ENCODE measurements at places on chromosomes 1 and 21.

DNA sequence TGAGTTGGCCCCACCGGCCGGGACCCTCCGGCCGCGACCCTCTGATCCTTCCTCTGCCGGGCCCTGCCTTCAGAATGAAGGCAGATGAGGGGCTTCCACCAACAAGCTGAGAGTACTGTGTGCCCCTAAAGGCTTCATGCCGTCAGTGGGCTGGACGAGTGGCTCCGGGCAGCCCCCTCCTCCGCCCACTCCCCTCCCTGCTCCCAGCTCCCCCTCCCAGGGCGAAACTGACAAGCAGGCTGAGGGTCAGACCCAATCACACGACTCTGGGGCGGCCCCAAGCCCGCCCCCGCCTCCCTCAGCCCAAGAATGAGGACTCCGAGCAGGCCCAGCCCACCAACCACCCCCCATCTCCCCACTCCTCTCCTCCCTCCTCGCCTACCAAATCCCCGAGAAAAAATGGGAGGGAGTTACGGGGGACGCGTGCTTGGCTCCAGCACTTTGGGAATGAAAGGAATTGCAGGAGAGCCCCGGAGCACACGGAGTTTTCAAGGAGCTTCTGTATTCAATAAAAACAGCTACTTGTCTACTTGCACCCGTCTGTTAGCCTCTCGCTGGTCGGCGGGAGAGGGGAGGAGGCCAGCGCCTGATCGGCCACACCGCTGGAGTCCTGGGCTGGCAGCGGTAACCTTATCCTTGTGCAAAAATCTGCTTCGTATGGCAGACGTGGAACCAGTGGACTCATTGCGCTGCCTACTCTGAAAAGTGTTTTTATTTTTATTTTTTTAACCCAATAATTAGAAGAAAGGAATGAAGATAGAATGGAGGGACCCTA lies at the start of gene COL11A1:
COL11A1 (minus strand) TSS at position 147 of the 775 bp plus-strand sequence. CDS start 344 bp downstream, outside the sequence.
- DNase-seq = no peak

GRCh38 chr1:5250336-5250735 lies 595.9 kb downstream of the AJAP1 start:
- DNase-seq = no peak

- DNase-seq = no peak
Observed at GRCh38 chr1:221648201-221648600, 93.7 kb downstream of the DUSP10 start.

DNA sequence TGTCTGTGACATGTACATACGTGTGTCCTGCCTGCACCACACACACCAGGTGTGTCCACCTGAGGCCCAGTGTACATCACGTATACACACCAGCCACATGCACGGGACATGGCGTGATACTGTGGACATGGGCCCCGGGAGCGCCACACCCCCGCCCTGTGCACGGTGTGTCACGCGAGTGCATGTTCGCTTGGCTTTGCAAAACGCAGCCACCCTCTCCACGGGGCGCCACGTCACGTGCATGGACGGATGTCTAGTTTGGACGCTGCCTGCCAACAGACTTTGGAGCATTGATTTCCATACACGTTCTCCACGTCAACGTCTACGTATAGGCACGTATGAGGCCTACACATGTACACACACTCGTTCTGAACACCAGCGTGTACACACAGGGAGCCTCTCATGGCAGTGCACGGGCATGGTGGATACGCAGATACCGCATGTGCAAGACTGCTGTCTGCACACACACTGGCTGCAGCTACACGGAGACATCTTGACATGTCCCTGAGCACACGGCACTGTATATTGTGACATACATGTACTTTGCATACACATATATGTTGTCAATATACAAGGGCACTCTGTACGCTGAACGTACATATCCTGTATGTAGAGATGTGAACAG lies 2.7 kb downstream of the TMEM240 start:
- DNase-seq = no peak

DNA sequence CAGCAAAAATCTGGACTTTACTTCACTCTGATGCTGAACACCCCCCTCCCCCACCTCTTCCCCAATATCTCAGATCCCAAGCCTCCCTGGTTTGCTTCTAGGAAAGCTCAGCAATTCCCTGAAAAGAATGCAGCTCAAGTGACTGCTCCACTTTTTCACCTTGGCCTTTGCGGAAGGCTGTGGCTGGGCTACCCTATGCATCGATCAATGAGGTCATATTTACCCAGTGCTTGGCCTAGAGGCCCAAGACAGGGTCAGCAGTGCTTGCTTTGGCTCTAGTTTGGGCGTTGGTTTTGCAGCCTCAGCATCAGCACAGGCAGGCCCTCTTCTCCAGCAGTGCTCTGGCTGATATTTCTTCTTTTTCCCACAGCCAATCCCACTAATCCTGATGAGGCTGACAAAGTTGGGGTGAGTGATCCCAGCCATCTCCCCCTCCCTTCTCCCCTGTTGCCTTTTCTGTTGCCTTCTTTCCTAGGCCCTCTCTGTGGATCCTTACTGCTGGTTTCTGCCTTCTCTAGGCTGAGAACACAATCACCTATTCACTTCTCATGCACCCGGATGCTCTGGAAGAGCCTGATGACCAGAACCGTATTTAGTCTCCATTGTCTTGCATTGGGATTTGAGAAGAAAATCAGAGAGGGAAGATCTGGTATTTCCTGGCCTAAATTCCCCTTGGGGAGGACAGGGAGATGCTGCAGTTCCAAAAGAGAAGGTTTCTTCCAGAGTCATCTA lies 14.2 kb downstream of the FCGR2B start:
- DNase-seq = no peak

DNA sequence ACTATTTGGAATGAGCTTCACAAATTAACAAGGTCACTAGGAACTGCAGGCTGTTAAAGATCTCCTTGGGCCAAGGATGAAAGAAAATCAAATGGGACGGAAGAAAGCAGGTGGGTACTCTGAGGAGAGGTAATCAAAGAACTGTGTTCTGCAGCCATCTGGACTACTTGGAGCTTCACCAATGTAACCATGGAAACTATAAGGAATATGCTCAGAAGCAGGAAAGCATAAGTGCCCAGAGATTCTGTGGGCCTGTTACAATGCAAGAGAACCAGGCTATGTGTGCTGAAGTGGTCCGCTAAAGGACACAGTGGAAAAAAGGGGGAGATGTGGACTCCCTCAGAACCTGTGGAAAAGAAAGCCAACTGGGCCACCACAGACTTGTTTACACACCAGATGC lies 238.5 kb downstream of the PTGER3 start:
- no peak for DNase-seq

GRCh38 chr1:56050911-56051310 lies 528.5 kb downstream of the PLPP3 start:
- no peak for DNase-seq

- no peak for DNase-seq
Observed at GRCh38 chr21:33890187-33890586, 25.4 kb downstream of the ATP5PO start.

DNA sequence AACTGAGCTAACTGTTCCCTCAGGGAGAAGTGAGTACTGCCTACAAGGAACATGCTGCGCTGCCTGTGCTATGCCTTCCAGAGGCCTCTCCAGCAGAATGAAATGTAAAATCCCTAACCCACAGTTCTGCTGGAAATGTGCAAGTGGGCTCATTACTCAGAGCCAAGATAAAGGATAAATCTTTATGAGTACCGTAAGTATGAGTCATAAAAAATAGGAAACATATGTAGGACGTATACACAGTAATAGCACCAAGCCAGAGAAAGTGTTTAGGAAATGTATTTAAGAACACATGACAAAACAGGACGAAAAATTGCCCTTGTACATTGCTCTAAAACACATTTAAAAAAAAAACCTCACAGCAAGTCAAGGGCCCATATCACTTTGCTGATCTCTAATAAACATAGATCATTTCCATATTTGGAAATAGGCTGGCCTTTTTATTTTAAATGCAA lies 104.6 kb downstream of the TGFBR3 start:
- no peak for DNase-seq

DNA sequence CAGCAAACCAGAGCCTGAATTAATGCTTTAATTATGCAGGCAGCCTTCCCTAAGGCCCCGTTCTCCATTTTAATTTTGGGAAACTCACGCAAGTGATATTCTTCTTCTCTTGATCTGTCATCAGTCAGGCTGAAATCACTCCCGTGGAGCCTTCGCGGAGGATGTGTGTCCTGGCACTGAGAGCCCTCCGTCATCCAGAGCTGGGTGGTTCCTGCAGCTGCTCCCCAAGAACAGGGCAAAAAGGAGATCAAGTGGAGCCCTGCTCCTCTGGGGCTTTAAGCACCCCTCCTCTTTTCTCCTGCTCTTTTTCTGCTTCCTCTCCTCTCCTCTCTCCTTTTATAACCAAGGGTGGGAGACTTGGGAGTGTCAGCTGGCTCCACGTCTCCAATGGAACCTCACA lies 133.2 kb upstream of the CACNA1E start:
- no peak for DNase-seq

DNA sequence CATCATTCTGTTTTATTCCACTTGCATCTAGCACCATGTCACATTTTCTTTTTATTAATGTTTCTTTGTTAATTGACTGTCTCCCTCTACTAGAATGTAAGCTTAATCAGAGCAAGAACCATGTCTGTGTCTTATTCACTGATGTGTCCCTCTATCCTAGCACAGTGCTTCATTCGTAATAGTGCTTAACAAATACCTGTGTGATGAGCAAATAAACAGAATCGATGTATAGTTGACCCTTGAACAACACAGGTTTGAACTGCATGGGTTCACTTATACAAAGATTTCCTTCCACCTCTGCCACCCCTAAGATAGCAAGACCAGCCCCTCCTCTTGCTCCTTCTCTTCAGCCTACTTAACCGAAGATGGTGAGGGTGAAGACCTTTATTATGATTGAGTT lies 42.9 kb upstream of the MAN1A2 start:
- DNase-seq = no peak

DNA sequence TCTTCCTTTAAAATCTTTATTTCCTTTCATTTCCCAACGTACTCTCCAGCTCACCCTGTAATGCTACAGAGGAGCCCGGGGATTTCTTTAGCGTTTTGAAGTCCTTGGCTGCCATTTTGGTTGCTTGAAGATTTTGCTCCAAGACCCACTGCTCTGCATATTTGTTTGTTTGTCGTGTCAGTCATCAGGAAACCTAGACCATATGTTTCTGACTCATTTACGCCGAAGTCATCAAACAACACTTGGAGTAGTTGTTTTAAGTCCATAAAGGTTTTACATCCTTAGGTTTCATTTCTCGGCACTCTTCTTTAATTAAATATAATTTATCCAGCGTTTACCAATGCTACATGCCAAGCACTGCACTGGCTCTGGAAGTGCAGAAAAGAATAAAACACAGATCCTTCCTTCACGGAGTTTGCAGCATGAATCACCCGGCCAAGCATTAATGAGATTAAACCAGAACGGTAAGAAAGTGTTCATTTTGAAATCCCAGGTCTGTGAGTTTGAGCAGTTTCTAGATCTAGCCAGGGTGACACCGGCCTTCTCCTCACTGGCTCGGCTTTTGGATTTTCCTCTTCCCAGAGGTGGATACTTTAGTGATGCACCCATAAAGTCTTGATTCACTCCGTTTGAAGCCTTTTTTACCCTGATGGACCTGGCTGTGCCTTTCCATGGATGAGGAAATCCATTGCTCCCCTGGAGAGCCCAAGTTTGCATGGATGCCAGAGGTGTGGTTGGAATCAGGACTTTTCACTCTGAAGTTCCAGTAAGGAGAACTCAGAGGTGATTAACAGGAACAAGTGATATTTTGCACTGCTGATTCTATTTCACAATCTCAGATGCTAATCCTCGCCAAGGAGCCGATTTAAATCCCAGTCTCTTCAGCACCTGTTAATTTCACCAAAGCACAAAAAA lies 109.3 kb downstream of the KAZN start:
- no peak for DNase-seq

DNA sequence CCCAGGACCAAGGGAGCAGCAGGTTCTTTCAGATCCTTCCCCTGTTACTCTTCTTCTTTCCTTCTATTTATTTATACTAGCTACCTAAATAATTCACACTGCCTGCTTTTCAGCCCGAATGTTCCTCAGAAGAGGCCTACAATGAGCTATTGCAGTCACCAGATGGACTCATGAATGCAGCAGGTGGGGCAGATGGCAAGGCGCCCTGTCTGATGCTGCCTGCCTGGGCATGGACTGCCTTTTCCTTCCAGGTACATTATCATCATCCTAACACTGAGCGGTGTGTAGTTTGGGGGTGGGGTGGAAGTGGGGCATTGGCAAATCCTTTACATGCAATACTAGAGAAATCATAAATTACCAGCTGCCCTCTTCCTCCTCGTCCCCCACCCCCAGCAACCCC lies 17.6 kb downstream of the ESRRG start:
- no peak for DNase-seq

DNA sequence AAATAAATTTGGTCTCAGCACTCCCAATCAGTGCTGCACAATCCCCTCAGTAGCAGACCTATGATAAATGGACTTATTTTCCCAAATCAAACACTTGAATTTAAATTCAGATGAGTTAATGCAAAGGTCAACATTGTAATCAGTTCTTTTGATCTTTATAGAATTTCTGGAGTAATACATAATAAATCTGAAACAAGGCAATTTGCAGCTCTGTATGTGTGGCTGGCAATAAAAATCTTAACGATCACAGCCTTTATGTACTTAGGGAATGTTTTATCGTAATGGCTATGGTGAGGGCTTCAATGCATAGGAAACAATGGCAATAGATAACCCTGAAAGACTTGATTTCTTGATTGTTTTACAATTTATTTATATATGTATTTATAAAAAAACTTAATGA lies 91.4 kb downstream of the GPATCH2 start:
- no peak for DNase-seq

DNA sequence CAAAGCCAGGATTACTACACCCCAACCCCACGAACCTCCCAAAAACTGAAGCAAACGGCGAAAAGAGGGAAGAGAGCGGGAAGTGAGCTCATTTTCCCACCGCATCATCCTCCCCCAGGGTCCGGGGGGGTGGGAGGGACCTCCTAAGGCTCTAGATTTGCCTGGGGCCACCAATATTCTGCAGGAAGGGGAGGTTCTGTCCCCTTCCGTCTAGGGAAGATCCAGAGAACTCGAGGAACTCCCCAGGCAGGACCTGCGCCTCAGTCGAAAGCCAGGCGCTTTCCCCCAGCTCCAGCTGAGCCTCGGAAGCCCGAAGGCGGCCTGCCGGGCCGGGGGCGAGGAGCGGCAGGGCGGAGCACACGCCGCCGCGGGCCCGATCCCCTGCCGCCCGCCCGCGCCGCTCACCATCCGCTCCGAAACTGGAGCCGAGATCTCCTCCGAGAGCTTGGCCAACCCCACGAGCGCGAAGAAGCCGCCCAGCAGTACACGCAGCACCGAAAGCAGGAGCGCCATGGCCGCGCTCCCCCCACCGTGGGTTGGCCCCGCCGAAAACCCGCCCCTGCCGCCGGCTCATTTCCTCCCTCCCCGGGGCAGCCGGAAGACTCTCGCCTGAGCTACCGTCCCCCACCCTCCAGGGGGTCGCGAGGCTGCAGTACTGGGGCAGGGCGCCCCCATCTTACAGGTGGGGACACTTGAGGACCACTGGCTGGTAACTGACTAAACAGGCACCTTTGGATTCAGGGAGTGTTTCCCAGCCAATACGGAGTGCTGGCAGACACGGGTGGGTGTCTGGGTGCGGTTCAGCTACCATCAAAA lies at the start of gene TMEM35B:
TMEM35B (minus strand) TSS at position 555 of the 816 bp plus-strand sequence; CDS start at position 513, 42 bp downstream.
- peak; percentile 60 for DNase-seq

DNA sequence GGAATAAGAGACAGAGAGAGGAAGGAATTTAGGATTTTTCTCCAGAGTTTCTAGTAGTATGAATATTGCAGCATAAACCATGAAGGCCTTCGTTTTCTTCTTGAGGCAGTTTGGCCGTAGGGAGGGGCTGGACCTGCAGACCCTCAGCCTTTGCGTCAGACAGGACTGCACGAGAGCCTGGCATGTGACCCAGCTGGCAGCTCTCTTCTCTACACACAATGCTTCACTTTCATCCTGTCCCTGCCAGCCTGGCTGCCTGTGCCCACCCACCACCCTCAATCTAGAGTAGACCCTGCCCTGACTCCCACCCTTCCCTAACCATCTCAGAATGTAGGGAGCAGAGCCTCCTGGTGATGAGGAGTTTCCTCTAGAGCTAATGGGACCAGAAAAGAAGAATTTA lies 1.6 kb downstream of the CA14 start:
- no peak for DNase-seq
